HT-29 (cell line): ENCODE measurements at places on chromosomes 6 and 20.
A peak's percentile ranks its signal among the peaks of the same experiment; 100 is the strongest.

- DNase-seq: peak; percentile 11
Observed at GRCh38 chr6:51163843-51164529, 345.3 kb downstream of the TFAP2B start.

GRCh38 chr6:74851596-74851995, 354.3 kb downstream of the COL12A1 start:
- DNase-seq: no peak

DNA sequence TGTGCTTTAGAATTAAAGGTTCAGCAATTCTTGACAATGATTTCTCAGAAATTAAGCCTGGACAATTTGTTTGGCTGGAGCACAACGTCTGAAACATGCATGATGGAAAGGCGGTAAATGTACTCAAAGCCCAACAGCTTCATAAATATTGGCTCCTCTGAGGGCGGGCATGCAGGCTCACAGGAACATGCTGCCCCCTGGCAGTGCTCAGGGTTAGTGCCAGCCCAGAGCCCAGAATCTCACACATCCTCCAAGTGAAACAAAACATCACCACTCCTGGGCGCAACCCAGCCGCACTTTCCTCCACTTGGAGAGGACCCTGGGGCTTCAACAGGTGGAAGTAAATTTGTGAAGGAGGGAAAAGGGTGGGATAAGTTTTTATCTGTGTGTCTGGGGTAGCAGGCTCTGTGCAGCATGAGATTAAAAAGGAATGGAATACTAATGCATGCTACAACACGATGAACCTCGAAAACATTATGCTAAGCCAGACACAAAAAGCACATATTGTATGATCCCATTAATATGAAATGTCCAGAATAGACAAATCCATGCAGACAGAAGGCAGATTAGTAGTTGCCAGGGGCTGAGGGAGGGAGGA, 54.1 kb upstream of the PTPRT start:
- DNase-seq: peak; percentile 39

DNA sequence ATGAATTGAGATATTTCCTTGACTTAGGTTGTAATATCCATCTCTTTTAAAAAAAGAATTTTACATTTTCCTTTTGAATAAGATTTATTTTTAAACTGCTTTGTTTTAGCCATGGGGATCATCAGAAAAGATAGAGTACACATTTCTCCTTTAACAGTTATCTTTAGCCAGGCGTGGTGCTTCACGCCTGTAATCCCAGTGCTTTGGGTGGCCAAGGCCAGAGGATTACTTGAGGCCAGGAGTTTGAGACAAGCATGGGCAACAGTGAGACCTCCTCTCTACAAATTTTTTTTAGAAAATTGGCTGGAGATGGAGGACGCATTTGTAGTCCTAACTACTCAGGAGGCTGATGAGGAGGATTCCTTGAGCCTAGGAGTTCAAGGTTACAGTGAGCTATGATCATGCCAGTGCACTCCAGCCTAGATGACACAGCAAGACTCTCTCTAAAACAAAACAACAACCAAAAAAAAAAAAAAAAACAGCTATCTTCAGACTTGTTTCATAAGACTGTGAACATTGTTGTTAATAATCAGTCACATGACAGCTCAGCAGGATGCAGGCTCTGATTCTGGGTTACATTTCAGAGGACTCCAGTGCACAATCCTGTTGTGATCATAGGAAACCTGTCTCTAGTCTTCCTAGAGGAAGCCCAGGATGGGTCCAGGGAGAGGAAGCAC, 2.0 kb upstream of the SLC17A3 start:
- no peak for DNase-seq

GRCh38 chr6:157203312-157203744, 120.0 kb downstream of the TMEM242 start:
- DNase-seq: no peak

GRCh38 chr6:111618407-111618806, 12.7 kb upstream of the TRAF3IP2 start:
- no peak for DNase-seq

- DNase-seq: peak; percentile 93
Observed at GRCh38 chr20:31547017-31547675, 32.9 kb downstream of the HM13 start.

DNA sequence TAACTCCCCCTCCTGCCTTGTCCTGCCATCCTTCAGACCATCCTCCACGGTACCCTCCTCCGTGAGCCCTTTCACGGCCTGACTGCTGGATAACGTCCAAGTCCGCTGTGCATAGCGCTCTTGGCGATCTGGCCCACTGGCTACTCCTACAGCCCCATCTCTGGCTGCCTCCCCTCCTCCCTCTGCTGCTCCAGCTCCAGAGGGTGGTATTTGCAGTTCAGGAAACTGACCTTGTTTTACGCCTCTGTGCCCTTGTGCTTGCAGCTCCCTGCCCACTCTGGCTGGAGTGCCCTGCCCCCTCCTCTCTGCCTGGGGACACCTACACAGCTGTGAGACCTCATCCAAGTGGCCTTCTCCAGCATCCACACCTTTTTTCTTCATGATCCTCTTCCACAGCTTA, 6.5 kb upstream of the RREB1 start:
- no peak for DNase-seq

- DNase-seq: no peak
Observed at GRCh38 chr6:21323577-21323976, 270.0 kb upstream of the SOX4 start.

DNA sequence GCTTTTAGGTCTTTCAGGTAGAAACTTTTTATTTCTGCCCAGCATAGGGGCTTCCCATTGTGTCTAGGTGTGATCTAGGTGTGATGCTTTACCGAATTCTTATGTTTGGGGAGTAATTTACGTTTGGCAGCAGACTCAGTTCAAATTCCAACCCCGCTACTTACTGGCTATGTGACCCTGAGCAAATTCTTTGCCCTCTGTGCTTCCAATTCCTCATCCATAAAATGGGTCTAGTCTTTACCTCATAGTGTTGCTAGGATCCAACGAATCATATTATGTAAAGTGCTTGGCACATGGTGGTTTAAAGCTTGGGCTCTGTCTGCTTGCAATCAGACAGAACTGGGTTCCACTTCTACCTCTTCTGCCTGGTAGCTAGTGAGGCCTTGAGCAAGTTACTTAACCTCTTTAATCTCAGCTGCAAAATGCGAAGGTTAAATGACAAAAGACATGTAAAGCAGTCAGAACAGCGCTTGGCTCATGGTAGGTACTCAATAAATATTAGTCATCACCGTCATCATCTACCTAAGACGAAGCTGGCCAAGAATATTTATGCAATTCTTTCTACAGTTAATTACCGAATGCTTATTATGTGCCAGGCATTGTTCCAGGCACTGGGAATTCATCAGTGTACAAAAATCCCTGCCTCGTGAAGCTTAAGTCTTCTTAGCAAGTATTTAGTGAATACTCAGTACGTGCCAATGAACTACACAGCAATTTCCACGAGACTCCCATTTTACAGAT, 1.0 kb downstream of the NSFL1C start:
- peak; percentile 6 for DNase-seq

GRCh38 chr6:1665214-1665613, 55.5 kb downstream of the FOXC1 start:
- DNase-seq: no peak

- no peak for DNase-seq
Observed at GRCh38 chr6:143468026-143468425, 17.4 kb downstream of the PEX3 start.

DNA sequence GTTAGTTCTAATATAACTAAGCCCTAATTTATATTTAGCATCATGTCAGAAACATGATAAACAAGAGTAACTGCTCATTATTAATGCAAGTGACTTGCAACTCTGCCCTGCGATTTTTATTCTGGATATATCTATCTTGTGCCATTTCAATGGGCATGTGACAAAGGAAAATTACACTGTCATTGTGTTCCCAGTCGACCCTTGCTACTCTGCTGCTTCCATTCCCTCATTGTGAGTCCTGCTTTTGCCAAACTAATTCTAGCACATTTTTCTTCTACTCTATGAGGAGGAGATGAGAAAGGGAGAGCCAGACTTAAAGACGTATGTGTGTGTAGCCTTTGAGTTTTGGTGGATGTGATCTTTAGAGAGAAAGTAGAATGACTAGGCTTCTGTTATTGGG, 275.9 kb downstream of the ARHGAP18 start:
- DNase-seq: no peak

DNA sequence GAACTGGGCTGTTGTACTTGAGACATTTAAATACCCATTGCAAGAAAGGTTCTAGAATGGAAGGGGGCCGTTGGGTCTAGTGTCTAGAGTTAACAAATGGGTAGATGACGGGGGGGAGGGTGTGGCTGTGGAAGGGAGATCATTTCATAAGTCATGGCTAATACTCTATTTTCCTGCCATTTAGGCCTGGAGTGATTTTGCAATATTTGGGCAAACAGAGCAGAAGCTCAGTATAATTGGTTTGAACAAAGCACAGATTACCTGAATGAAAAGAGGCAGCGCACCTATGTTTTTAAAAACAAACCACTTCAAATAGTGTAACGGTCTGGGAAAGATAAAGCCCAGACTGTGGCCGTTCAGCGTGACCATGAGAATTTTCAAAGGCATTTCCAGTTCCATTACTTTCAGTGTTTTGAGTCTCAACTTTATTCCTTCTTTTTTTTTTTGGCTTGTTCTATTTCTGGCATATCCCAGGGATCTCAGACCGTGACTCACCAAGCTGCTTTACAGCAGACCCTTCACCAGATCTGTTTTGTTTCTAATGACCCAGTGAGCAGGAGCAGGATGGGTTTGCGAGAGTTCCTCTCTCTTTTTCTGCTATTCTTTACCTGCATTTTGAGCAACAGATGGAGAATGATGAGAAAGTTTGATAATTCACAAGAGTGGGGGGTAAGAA, 73.7 kb downstream of the LYRM2 start:
- no peak for DNase-seq

GRCh38 chr6:24738741-24739140, 19.8 kb upstream of the C6orf62 start:
- DNase-seq: no peak

DNA sequence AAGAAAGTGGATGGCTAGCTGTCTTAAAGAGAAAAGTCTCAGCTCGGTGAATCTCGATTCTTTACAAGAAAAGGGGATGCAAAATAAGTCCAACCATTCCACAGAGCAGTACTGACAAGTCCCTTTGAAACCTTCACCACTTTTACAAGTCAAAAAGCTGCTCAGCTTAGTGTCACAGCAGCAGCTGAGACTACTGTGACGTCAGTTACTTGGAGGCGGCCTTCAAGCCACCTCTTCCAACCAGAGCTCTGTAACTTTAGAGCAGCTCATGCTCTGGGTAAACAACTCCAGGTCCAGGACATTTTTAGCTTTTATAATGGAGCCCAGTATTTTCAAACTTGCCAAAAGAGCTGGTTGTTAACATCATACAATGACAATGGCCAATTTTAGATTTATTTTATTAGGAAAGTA, at the start of gene KIAA0408:
Gene KIAA0408, minus strand, starts transcription at position 159 of the 411 bp plus-strand sequence. CDS start 5,408 bp downstream, outside the sequence.
- DNase-seq: no peak

GRCh38 chr6:79724816-79725215, 93.7 kb downstream of the SH3BGRL2 start:
- DNase-seq: no peak

GRCh38 chr6:112560651-112561050, 213.5 kb downstream of the RFPL4B start:
- DNase-seq: peak; percentile 3

GRCh38 chr6:118325220-118325860, 222.8 kb upstream of the PLN start:
- no peak for DNase-seq
